Small intestine (tissue), 16 donors: ENCODE measurements at places on chromosomes 16 and 17.

DNA sequence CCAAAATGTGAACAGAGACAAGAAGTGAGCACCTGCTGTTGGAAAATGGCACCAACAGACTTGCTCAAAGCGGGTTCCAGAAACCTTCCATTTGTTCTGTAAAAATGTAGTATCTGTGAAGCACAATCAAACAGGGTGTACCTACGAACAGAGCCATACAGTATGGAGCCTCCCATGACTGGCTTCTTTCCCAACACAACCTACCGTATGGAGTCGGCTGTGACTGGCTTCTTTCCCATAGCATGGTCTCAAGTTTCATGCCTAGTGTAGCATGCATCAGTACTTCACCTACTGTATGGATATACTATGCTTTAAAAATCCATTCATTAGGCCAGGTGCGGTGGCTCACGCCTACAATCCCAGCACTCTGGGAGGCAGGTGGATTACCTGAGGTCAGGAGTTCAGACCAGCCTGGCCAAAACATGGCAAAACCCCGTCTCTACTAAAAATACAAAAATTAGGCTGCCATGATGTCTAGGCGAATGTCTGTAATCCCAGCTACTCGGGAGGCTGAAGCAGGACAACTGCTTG lies 26.2 kb downstream of the YWHAE start:
- peaks cover 31% of the 10 kb centered on the region for H3K4me1 ChIP-seq
- DNase-seq = no peak
- H3K4me3 ChIP-seq = no peak overlapping the region
- H3K27ac ChIP-seq = peak overlapping the region; percentile 3
- no peaks in the 10 kb centered on the region for H3K27me3 ChIP-seq
- H3K36me3 ChIP-seq = no peaks in the 10 kb centered on the region

GRCh38 chr17:4785311-4786105 lies 656 bp downstream of the VMO1 start:
- peaks cover 12% of the 10 kb centered on the region for H3K36me3 ChIP-seq
- no peak overlapping the region for H3K27ac ChIP-seq
- H3K27me3 ChIP-seq = peaks cover 10% of the 10 kb centered on the region
- peak overlapping the region; percentile 6 for H3K4me3 ChIP-seq
- DNase-seq = peak; percentile 74

- no peak overlapping the region for H3K27ac ChIP-seq
- no peak overlapping the region for H3K4me3 ChIP-seq
- no peaks in the 10 kb centered on the region for H3K4me1 ChIP-seq
- H3K27me3 ChIP-seq = no peaks in the 10 kb centered on the region
These were observed 6.4 kb upstream of the LGALS9 start for GRCh38 chr17:27624539-27624938.

DNA sequence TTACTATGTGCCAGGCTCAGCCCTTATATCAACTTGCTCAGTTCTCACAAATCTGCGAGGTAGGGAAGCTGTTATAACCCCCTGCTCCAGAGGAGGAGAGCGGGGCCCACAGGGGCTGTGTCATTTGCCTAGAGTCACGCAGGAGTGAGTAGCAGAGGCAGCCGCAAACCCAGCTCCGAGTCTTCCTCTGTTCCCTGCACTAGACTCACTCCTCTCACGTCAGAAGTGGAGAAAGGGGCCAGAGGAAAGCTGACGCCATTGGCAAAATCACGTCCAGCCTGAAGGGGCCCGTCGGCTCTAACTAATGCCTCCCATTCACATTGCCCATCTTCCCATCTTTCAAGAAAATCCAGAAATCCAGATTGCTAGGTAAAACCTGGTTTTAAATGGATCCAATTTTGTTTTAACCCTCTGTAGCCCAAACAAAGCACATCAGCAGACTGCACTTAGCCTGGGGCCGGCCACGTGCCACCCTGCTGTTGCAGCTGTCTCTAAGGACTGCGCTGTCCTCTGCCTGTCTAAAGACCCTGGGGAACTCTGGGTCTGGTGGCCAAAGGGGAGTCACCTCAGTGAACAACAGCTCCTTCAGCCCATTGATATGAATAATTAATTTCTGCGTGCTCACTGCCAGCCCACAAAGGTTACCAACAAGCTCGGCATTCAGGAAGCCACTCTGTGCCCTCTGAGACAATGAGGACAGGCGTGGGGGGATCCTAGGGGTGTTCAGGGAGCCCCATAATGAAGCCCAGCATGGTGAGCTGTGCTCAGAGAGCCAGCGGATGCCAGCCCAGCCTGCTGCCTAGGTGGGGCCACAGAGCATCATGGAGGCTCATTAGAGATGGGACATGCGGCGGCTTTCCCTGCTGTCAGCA lies 36.7 kb upstream of the ABR start:
- H3K27me3 ChIP-seq = no peaks in the 10 kb centered on the region
- H3K36me3 ChIP-seq = no peaks in the 10 kb centered on the region
- no peaks in the 10 kb centered on the region for H3K4me1 ChIP-seq
- no peak for DNase-seq
- H3K27ac ChIP-seq = no peak overlapping the region

DNA sequence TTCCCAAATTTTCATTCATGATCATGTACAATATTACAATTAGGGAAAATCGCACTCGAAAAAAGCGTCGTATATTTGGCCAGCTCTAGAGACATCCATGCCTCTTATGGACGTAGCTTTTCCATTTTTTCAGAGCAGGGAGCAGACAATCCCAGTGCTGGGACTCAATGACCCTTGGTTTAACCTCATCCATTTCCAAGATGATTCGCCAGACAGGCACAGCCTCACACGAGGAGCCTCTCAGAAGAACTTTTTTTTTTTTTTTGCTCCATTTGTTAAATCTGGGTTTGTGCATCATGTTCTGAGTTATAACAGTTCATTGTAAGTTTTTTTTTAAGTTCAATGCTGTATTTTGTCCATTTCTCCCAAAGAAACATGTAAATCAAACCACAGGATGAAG lies 92.1 kb downstream of the ZDHHC7 start:
- no peaks in the 10 kb centered on the region for H3K36me3 ChIP-seq
- H3K27ac ChIP-seq = no peak overlapping the region

DNA sequence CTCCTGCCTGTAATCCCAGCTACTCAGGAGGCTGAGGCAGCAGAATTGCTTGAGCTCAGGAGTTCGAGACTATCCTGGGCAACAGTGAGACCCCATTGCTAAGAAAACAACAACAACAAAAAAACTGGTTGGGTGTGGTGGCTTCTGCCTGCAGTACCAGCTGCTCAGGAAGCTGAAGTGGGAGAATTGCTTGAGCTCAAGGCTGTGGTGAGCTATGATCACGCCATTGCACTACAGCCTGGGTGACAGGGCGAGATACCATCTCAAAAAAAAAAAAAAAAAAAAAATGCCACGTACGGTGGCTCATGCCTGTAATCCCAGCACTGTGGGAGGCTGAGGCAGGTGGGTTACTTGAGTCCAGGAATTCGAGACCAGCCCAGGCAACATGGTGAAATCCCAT lies 34.1 kb downstream of the NME2 start:
- H3K4me3 ChIP-seq = no peak overlapping the region
- H3K4me1 ChIP-seq = no peaks in the 10 kb centered on the region
- no peak overlapping the region for H3K27ac ChIP-seq
- no peak for DNase-seq
- no peaks in the 10 kb centered on the region for H3K27me3 ChIP-seq

- DNase-seq = peak; percentile 99
- no peaks in the 10 kb centered on the region for H3K27me3 ChIP-seq
- H3K4me1 ChIP-seq = peaks cover 59% of the 10 kb centered on the region
- H3K27ac ChIP-seq = peak overlapping the region; percentile 99
- H3K4me3 ChIP-seq = peak overlapping the region; percentile 46
These were observed 2.4 kb downstream of the NAGS start for GRCh38 chr17:44006598-44007345.

- no peak overlapping the region for H3K27ac ChIP-seq
- no peak overlapping the region for H3K4me3 ChIP-seq
These were observed 24.0 kb downstream of the ADGRG5 start for GRCh38 chr16:57566436-57566835.

DNA sequence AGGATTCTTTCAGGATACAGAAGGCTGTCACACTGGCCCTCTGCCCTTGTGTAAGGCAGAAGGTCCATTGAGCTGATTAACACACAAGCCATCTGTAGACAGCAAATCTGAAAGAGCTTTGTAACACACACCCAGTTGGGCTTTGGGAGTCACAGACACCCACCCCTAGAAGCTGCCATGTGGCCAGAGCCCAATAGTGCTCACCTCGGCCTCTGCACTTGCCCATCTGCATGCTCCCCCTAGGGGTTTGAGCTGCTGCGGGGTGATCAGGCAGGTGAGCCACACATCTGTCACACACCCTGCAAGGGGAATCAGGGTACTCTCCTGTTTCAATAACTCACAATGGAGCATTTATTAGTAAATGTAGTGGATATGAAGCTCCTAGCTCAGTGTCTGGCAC lies 138.3 kb downstream of the CHD9NB start:
- no peak overlapping the region for H3K27ac ChIP-seq
- H3K27me3 ChIP-seq = no peaks in the 10 kb centered on the region
- no peaks in the 10 kb centered on the region for H3K4me1 ChIP-seq
- no peak for DNase-seq

DNA sequence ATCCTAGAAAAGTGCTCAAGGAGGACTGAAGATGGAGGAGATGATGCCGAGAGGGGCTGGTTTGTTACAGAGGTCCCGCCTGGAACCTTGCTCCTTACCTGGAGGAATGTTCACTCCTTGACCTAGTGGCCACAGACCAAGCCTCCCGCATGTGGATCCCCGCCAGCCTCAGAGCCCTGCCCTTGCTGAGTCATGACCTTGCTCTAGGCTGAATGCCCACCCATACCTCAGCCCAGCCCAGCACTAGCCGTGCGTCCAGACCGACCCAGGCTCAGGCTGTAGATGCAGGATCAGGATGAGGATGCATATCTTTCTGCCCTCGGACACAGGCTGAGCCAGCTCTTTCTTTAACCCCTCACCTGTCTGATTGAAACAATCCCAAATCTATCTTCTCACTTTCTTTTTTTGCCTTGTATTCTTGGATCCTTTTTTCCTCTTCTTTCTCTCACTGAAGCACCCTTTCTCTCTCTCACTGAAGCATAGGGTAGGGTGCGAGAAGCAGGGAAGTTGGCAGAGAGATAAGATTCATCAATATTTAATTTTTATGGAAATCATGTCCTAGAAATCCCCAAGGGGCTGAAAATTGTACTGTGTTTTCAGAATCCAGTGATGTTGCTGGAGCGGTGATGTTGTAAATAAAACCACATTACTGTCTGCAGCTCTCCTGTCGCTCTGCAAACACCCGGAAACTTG lies 34.9 kb downstream of the WSCD1 start:
- no peak overlapping the region for H3K4me3 ChIP-seq
- DNase-seq = peak; percentile 52
- H3K36me3 ChIP-seq = no peaks in the 10 kb centered on the region
- H3K27me3 ChIP-seq = no peaks in the 10 kb centered on the region

DNA sequence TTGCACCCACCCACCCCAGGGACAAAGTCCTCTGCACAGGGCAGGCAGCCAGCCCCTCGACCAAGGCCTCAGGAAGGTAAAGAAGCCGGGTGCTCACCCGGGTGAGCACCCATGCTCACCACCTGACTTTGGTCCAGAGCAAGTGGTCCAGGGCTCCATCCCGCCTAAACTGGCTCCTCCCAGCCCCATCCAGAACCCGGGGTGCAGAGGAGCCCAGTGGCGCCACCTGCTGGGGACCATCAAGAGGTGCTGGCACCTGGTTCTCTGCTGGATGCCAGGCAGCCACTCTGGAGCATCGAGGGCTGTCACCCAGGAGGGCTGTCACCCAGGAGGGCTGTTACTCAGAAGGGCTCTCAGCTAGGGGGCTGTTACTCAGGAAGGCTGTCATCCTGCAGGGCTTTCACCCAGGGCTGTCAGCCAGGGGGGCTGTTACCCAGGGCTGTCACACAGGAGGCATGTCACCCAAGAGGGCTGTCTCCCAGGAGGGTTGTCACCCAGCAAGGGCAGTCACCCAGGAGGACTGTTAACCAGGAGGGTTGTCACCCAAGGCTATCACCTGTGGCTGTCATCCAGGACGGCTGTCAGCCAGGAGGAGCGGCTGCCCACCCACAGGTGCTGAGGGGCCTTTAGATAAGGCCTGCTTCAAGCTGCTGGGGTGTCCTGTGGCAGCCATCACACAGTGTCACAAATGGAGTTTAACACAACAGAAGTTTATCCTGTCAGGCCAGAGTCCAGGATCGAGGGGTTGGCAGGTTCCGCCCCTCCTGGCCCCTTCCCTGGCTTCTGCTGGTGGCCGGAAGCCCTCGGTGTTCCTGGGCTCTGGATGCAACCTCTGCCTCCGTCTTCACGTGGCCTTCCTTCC lies 98.5 kb downstream of the TNFRSF13B start:
- H3K4me3 ChIP-seq = no peak overlapping the region
- no peak overlapping the region for H3K27ac ChIP-seq
- DNase-seq = peak; percentile 75
- no peaks in the 10 kb centered on the region for H3K36me3 ChIP-seq
- H3K4me1 ChIP-seq = no peaks in the 10 kb centered on the region

DNA sequence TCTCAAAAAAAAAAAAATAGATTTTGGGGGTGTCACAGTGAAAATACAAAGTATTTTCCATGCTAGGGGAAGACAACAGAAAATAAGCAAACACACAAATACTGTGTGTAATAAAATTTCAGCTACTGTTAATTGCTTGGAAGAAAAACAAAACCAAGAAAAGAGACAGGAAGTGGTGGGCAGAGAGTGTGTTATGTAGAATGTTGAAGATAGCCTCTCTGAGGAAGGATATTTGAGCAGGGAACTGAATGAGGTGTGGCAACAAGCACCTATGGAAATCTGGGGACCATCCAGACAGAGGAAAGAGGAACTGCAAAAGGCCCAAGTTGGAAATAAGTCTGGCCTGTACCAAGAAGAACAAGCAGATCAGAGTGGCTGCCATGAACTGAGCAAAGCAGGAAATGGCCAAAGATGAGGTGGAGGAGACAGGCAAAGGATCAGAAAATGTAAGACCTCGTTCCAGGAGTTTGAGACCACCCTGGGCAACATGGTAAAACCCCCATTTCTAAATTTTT lies 7.8 kb upstream of the USP31 start:
- DNase-seq = no peak
- no peaks in the 10 kb centered on the region for H3K4me1 ChIP-seq
- no peaks in the 10 kb centered on the region for H3K36me3 ChIP-seq

GRCh38 chr16:50305441-50306061 lies 39.2 kb downstream of the ADCY7 start:
- no peaks in the 10 kb centered on the region for H3K27me3 ChIP-seq
- H3K4me1 ChIP-seq = no peaks in the 10 kb centered on the region
- no peak overlapping the region for H3K4me3 ChIP-seq
- no peak for DNase-seq
- H3K27ac ChIP-seq = no peak overlapping the region
- H3K36me3 ChIP-seq = no peaks in the 10 kb centered on the region

- H3K27ac ChIP-seq = no peak overlapping the region
- no peaks in the 10 kb centered on the region for H3K4me1 ChIP-seq
- H3K36me3 ChIP-seq = no peaks in the 10 kb centered on the region
- no peak overlapping the region for H3K4me3 ChIP-seq
- no peaks in the 10 kb centered on the region for H3K27me3 ChIP-seq
These were observed 8.5 kb upstream of the ERN1 start for GRCh38 chr17:64138441-64138840.

DNA sequence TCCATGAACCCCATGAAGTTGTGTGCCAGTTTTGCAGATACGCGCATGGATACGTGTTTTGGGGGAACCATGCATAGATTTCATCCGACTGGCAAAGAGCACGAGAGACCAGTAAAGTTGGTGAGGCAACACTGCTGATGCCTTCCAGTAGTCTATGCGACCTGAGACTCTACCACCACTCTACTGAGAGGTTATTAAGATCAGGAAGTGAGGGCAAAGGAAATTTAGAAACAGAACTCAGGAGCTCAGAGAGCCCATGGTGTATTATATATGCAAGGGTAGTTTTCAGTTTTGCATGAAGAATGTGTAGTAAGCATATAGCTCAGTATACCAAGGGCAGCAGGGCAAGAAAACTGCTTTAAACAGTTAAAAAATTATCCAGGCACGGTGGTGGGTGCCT lies 4.2 kb downstream of the SLX4 start:
- H3K4me1 ChIP-seq = peaks cover 11% of the 10 kb centered on the region
- no peak overlapping the region for H3K27ac ChIP-seq
- DNase-seq = no peak
- no peak overlapping the region for H3K4me3 ChIP-seq
- H3K36me3 ChIP-seq = peaks cover 25% of the 10 kb centered on the region
